ENCODE measurements at places on chromosomes 6 and 20.
A peak's percentile ranks its signal among the peaks of the same experiment; 100 is the strongest.

DNA sequence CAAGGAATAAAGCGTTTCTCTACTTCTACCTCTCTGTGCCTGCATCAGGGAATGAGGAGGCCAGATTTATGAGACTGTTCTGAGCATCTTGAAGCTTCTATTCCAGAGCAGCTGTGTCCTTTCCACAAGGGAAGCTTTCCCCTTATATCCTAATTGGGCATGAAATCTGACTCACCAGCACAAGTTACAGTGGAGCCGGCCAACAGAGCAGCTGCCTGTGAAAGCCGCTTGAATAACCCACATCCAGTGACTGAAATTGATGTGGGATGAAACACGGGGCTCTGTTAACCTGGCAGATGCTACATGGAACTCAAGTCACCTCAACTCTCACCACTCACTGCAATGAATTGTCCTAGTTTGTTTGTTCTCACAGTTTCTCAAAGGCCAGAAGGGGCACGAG, 400.3 kb downstream of the TFAP2A start:
- no peaks in the 10 kb centered on the region for H3K4me1 ChIP-seq
- H3K27ac ChIP-seq = no peak overlapping the region
- no peaks in the 10 kb centered on the region for H3K36me3 ChIP-seq
- no peaks in the 10 kb centered on the region for H3K27me3 ChIP-seq

DNA sequence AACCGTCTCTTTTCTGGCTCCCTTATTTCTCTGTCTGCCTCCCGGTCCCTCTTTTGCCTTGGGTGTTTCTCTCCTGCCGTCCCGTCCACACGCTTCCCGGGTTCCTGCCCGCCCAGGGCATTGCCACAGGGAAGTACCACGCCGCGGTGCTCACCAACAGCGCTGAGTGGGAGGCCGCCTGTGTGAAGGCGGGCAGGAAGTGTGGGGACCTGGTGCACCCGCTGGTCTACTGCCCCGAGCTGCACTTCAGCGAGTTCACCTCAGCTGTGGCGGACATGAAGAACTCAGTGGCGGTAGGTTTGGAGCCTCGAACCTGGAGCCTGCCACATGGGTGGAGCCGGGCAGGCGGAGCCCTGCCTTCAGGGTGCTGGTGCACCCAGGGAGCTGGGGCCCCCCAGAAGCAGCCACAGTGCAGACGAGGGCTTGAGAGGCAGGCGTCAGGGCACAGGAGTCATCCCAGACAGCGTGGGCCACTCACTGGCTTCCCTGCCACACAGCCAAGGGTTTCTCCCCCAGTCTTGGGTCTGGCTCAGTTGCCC, 21.3 kb downstream of the NPEPL1 start:
- H3K27ac ChIP-seq = no peak overlapping the region
- no peaks in the 10 kb centered on the region for H3K36me3 ChIP-seq
- no peak overlapping the region for H3K4me3 ChIP-seq
- H3K27me3 ChIP-seq = no peaks in the 10 kb centered on the region
- DNase-seq = no peak
- no peaks in the 10 kb centered on the region for H3K4me1 ChIP-seq

DNA sequence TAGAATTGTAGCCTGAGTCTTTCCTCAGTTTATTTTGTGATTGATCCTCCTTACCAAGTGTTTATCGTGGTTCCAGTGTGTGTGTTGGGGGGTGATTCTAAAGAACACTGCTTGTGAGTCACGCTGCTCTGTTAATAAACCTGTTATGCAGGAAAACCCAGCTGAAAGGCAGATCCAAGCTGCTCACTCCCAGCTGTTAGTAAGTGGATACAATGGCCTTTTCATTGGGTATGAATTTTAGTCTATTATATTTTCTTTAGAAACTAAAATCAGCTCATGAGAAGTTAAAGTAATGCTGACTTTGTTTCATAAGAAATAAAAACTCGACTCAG, 12.2 kb upstream of the DSTN start:
- no peaks in the 10 kb centered on the region for H3K36me3 ChIP-seq
- no peaks in the 10 kb centered on the region for H3K27me3 ChIP-seq
- peaks cover 16% of the 10 kb centered on the region for H3K4me1 ChIP-seq
- H3K27ac ChIP-seq = peak overlapping the region; percentile 95

GRCh38 chr20:39660965-39661364, 698.8 kb downstream of the DHX35 start:
- H3K36me3 ChIP-seq = no peaks in the 10 kb centered on the region
- no peaks in the 10 kb centered on the region for H3K4me1 ChIP-seq
- DNase-seq = no peak

- H3K4me3 ChIP-seq = peak overlapping the region; percentile 73
- no peak for DNase-seq
- peaks cover 16% of the 10 kb centered on the region for H3K36me3 ChIP-seq
- H3K4me1 ChIP-seq = peaks cover 6% of the 10 kb centered on the region
- H3K27me3 ChIP-seq = no peaks in the 10 kb centered on the region
Observed at GRCh38 chr20:63968928-63969760, 586 bp downstream of the ZNF512B start.

DNA sequence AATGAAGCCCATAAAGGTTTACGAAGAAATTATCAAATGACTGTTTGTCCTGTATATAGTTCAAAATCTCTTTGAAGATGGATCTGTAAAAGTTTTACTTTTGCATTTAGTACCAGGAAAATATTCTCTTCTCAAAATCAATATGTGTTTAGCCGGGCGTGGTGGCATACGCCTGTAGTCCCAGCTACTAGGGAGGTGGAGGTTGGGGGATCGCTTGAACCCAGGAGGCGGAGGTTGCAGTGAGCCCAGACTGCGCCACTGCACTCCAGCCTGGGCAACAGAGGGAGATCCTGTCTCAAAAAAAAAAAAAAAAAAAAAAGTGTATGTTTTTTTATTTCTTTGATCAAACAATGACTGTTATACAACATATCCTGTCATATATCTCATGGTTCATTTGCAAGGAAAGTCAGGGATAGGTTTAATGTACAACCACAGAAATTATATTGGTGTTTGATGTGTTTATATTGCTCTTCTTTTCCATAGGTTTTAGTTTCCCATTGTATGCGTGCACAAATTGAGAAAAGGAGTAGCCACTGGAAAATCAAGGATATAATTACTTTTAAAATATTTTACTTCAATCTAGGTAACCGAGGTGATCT, 40.1 kb downstream of the SOX4 start:
- DNase-seq = no peak
- H3K4me1 ChIP-seq = peaks cover 2% of the 10 kb centered on the region
- no peaks in the 10 kb centered on the region for H3K36me3 ChIP-seq

DNA sequence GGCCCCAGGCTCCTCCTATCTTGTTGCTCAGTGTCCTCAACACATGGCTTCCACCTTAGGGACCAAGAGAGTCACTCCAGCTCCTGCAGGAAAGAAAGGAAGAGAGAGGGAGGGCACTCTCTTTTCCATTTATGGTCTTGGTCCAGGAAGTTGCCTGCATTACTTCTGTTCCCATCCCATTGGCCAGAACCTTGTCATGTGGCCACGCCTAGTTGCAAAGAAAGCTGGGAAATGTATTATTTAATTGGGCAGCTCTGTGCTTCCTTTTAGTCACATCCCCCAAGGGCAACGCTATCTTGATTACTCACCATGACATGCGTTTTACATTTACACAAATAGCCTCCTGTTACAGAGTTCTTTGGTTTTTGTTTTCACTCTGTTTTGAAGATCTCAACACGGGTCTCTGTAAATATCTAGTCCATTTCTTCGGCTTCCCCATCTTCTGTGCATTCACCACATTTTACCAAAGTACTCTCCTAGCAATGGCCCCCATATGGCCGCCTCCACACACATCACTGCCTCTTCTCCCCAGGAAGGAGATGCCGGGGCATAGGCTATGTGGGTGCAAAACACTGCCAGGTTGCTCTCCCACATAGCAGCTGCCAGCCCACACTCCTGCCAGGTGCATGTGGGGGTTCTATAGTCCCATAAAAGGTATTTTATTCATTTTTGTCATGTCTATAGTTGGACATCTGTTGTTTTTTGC, 35.7 kb upstream of the ZMYND8 start:
- H3K4me1 ChIP-seq = no peaks in the 10 kb centered on the region
- no peaks in the 10 kb centered on the region for H3K36me3 ChIP-seq
- H3K27me3 ChIP-seq = no peaks in the 10 kb centered on the region
- DNase-seq = peak; percentile 93
- H3K4me3 ChIP-seq = no peak overlapping the region
- peak overlapping the region; percentile 70 for H3K27ac ChIP-seq

GRCh38 chr6:159110013-159110412, 59.2 kb upstream of the FNDC1 start:
- H3K27me3 ChIP-seq = no peaks in the 10 kb centered on the region
- H3K27ac ChIP-seq = no peak overlapping the region
- H3K36me3 ChIP-seq = no peaks in the 10 kb centered on the region
- DNase-seq = peak; percentile 60

- H3K36me3 ChIP-seq = no peaks in the 10 kb centered on the region
- no peak for DNase-seq
- H3K27me3 ChIP-seq = no peaks in the 10 kb centered on the region
Observed at GRCh38 chr20:22962567-22963439, 72.3 kb upstream of the SSTR4 start.

DNA sequence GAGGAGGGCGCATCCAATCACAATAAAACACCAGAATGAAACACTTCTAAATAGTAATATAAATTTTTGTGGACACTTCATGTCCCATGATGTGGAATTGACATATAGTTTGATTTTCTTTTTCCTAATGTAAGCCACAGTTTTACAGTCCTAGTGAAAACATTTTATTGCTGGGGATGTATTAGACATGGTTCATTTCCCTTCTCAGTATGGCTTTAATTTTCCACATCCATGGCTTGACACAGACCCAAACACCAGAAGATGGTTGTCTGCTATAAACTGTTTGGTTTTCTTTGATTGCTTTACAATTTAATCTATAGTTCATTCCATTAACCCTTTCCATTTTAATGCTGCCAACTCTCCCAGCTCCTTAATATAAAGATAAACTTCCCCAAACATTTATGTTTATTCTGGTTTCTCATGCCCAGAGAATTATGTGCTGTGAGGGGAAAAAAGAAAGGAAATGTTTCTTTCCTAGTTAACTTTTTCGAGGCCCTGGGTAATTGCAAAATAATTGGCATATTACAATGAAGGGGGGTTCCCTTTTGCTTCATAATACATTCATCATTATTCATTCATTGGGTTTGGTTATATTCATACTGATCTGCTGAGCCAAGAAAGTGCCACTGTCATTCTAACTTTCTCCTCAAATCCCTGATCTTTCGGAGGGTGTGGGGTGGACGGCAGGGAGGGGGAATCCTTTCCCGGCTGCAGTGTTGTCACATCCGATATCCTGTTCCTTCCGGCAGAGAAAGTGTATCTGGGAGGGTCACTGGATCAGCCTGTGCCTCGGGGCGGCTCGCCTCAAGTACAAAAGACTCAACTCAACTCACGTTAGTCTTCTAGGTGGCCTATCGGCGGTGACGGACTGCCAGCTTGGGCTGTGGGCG, 127.6 kb upstream of the TFAP2D start:
- no peak overlapping the region for H3K27ac ChIP-seq
- no peaks in the 10 kb centered on the region for H3K4me1 ChIP-seq
- H3K36me3 ChIP-seq = no peaks in the 10 kb centered on the region
- DNase-seq = no peak
- no peak overlapping the region for H3K4me3 ChIP-seq

- no peaks in the 10 kb centered on the region for H3K4me1 ChIP-seq
- no peak overlapping the region for H3K27ac ChIP-seq
- no peaks in the 10 kb centered on the region for H3K36me3 ChIP-seq
- no peak overlapping the region for H3K4me3 ChIP-seq
Observed at GRCh38 chr6:21219241-21219640, 374.3 kb upstream of the SOX4 start.

DNA sequence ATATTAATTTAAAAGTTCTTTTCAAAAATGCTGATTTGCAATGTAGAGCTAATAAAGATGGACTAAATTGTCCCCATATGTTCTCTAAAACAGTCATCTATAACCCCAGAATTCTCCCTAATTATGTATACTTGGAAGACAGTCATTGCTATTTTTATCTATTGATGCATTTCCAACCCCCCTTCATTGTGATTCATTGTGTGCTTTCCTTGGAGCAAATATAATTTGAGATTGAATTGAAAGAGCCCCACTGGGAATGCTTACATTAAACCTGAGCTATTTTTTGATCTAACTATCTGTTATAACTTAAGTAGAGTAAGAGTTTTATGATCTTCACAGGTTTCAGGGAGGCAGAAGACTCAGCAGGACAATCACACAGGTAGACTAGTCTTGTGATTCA, 73.7 kb upstream of the PTCHD4 start:
- DNase-seq = peak; percentile 15
- no peaks in the 10 kb centered on the region for H3K27me3 ChIP-seq
- H3K27ac ChIP-seq = no peak overlapping the region
- no peak overlapping the region for H3K4me3 ChIP-seq
- no peaks in the 10 kb centered on the region for H3K4me1 ChIP-seq
- no peaks in the 10 kb centered on the region for H3K36me3 ChIP-seq

GRCh38 chr20:53870426-53871315, 199.7 kb downstream of the BCAS1 start:
- no peak overlapping the region for H3K27ac ChIP-seq
- no peaks in the 10 kb centered on the region for H3K36me3 ChIP-seq
- no peak for DNase-seq
- H3K4me1 ChIP-seq = peaks cover 13% of the 10 kb centered on the region
- H3K4me3 ChIP-seq = no peak overlapping the region
- H3K27me3 ChIP-seq = no peaks in the 10 kb centered on the region

- H3K27ac ChIP-seq = no peak overlapping the region
- no peaks in the 10 kb centered on the region for H3K4me1 ChIP-seq
- no peak for DNase-seq
- no peaks in the 10 kb centered on the region for H3K27me3 ChIP-seq
Observed at GRCh38 chr20:61598586-61598985, 346.5 kb downstream of the CDH4 start.

DNA sequence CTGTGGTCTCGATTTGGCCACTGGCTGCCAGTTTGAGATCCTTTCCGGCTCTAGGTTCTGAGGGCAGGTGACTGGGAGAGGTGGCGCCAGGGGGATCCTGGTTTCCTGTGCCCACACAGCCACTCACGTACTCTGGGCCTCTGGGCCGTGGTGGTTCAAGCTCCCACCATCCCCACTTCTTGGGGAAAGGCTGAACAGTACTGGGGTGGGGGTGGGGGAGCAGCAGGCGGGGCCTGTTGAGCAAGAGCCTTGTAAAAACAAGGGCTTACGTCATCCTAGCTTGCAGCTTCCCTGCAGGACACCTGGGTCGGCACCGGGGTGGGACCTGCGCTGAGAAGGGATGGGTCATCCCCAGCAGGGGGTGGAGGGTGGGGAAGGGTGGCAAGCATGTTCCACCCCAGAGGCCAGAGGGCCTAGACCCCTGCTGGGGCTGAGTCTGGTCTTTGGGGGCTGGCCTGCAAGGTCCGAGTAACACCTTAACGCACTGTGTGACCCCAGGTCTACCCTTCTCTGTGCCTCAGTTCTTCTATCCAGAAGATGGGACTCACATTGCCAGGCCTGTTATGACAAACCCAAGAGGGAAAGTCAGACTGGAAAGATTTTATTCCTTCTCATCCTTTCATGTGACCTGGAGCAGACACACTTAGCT, 3.1 kb upstream of the CEBPB start:
- peak; percentile 72 for DNase-seq
- H3K4me1 ChIP-seq = peaks cover 3% of the 10 kb centered on the region
- no peak overlapping the region for H3K4me3 ChIP-seq
- peaks cover 2% of the 10 kb centered on the region for H3K36me3 ChIP-seq
- H3K27ac ChIP-seq = no peak overlapping the region
